ENCODE measurements at places on chromosomes 6 and 20.

GRCh38 chr6:76381612-76382011 is 309.1 kb upstream of the IMPG1 start:
- no peak for DNase-seq

GRCh38 chr6:144559865-144560593 is 274.9 kb downstream of the UTRN start:
- peak; percentile 9 for DNase-seq

DNA sequence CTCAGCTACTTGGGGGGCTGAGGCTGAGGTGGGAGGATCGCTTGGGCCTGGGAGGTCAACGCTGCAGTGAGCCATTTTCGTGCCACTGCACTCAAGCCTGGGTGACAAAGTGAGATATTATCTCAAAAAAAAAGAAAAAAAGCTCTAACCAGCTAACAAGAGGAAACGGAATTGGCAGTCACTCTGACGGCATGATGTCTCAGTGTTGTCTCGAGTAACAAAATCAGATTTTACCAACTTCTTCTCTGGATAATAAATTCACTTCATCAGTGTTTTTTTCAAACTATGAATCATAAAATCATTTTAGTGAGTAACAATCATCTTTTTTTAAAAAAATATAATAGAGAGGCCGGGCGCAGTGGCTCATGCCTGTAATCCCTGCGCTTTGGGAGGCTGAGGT is 12.6 kb downstream of the KIF16B start:
- no peak for DNase-seq

DNA sequence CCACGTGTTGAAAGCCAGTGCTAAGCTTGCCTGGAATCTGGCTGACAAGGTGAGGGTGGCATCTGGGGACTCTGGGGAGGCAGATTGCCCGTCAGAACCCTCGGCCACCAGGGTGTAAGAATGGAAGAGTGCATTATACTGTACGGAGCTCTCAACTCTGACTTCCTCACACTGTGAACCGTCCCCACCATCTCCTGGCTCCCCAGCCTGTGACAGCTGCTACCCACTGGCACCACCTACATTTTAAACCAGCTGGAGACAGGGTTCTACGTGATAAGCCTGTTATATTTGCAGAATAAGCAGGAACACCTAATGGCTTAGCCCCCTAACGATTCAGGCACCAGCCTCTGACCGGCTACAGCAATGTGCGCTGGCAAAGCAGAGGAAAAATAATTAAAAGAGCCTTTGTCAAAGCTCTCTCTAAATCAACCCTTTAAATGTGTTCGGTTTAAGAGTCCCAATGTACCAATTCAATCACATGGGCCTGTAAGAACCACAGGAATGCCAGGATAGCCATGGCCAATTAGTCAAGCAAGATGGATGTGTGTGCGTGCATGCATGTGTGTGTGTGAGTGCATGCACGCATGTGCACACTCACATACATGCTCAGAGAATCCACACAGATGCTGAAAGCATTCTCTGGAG is 89.1 kb upstream of the TAB2 start:
- no peak for DNase-seq
